T-helper 1 cell (primary cell): ENCODE measurements at places on chromosomes 11 and 22.

DNA sequence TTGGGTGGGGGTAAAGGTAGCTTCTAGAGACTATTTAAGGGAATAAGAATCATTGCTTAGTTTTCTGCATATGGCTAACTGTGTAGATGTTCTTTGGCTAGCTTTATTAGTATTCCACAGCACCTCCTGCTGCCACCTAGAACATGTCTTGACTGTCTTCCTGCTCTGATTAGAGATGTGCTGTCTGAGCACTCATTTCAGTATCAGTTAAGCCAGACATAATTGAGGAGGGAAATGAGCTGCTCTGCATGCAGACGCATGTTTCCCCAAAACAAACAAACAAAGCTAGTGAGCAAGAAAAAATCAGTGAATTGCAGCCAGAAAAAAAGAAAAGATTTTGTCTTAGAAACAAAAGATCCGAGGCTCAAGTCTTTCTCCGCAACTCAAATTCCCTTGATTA is 402.2 kb downstream of the AASDHPPT start:
- DNase-seq: no peak

DNA sequence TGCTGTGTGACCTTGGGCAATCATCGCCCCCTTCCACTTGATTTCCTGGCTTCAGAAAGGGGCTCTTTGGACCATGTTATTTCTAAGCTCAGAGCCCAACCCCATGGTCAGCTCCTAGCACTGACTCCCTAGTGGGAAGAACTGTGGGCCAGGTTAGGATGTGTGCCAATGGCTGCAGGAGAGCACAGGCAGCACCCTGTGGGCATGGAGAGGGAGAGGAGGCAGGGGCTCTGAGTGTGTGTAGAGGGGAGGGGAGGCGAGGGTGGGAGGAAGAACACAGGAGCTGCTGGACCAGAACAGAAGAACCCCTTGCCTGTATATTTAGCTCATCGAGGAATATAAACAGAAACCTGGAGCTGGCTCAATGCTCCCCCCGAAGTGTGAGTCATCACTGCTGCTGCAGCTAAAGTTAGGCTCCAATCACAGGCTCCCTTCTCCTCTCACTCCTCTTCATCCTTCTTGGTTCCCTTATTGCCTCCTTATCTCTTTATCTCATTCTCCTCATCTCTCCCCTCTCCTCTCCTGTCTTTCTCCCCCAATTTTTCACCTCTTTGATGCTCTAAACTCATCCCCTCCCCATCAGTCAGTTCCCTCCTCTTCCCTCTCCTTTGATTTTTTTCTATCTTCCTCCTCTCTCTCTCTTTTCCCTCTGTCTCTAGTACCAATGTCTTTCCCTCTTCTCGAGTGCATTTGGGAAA is 14.5 kb upstream of the RPS19BP1 start:
- DNase-seq: no peak

DNA sequence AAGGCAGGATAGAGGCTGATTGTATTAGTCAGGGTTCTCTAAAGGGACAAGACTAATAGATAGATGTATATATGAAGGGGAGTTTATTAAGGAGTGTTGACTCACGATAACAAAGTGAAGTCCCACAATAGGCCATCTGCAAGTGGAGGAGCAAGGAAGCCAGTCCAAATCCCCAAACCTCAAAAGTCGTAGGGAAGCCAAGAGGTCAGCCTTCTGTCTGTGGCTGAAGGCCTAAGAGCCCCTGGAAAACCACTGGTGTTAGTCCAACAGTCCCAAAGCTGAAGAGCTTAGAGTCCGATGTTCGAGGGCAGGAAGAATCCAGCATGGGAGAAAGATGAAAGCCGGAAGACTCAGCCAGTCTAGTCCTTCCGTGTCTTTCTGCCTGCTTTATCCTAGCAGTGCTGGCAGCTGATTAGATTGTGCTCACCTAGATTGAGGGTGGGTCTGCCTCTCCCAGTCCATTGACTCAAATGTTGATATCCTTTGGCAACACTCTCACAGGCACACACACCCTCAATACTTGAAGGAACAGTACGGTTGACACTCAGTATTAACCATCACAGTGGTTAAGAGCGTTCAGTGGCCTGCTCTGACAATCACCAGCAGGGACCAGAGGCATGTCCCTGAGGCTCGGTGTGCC is 135.6 kb downstream of the CSNK2A3 start:
- DNase-seq: no peak

GRCh38 chr22:42397332-42398249 is 34.6 kb downstream of the NFAM1 start:
- DNase-seq: no peak

DNA sequence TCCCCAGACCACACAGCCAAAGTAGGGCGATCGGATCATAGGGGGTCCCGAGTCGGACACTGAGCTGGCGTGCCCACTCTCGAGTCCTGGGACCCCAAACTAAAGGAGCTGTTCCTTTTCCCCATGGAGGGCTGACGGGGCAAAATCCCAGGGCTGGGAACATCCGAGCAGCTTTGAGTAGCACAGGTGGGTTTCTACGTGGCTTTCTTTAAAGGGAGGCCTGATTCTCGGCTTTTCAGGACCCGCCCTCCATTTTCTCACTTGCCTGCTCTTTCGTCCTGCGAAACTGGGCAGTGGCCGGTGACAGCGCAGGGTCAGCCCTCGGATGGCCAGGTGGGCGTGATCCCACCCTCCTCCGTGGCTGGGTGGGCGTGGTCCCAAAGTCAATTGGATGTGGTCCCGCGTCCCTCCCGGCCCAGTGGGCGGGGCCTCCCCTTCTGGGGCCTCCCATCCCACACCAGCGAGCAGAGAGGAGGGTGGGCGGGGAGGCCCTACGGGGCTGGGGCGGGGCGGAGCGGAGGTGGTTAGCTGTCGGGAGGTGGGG is 17.5 kb upstream of the TXNRD2 start:
- no peak for DNase-seq

DNA sequence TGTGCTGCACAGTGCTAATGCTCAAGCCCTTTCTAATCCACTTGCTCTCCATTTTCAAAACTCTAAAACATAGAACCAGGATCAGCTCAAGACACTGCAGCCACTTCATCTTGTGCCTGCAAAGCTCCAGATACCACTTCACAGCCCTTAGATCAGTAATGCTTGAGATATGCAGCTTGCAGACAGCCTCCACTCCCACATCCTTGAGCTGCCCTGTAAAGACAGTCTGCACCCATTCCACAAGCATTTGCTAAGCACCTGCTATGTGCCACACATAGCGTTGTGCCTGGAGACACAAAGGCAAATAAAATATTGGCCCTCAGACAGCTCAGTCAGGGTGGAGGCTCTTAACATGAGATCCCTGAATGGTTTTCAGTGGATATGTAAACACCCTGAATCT is 192.5 kb upstream of the SNX19 start:
- no peak for DNase-seq

DNA sequence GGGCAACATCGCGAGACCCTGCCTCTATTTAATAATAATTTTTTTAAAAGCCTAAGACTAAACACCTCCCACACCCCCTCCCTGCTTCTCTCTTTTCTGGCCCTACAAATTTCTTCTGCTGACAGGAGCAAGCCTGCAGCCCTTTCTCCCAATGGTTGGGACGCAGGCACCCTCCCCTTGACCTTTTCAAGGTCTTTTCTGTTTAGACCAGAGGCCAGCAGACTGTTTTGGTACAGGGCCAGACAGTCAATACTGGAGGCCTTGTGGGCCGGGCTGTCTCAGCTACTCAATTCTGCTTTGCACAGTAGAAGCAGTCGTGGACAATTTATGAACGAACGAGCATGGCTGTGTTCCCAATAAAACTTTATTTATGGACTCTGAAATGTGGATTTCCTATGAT is 92.3 kb downstream of the SCN3B start:
- no peak for DNase-seq

DNA sequence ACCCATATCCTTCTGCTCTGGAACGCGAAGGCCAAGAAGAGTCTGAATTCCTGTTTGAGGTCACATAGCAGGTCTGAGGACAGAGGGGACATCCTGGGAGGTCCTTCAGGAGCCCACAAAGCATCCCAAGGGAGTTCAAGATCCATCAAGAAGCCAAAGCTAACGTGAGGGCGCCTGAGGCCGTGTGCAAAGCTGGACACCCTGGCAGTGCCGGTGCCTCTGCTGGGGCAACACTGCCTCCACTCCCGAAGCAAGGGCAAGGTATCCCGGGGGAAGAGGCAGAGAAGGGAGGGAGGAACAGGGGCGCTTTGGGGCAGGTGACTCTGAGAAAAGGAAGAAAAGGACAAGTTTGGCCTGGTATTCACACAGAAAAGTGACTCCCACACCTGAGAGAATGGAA is 50.3 kb upstream of the CDON start:
- DNase-seq: no peak

GRCh38 chr11:69096473-69096872 is 47.7 kb downstream of the TPCN2 start:
- DNase-seq: no peak

DNA sequence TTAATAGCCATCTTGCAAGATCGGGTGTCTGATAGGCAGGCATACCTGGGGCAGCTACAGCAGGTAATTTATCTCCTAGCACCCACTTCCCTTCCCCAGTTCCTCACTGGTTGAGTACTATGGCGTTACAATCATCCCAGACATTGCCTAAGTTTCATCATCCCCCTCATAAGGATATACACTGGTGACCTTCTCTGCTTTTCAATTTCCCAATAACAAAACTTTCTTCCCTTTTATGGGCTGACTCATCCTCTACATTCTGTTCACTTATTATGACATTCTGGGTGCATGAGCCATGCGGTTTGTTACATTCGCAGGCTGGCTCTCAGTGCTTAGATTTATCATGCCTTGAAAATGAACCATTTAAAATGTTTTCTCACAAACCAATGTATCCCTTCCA is 5.0 kb upstream of the MRPL11 start:
- DNase-seq: no peak

- DNase-seq: no peak
Measured at GRCh38 chr11:57397394-57397990, 7.0 kb upstream of the PRG2 start.

GRCh38 chr22:43343262-43343669 is at the start of gene SCUBE1:
SCUBE1 (minus strand) TSS chr22:43343372; CDS start chr22:43343261, 111 bp downstream.
- DNase-seq: peak; percentile 34

GRCh38 chr11:1448882-1449281 is 37.7 kb downstream of the MOB2 start:
- no peak for DNase-seq

DNA sequence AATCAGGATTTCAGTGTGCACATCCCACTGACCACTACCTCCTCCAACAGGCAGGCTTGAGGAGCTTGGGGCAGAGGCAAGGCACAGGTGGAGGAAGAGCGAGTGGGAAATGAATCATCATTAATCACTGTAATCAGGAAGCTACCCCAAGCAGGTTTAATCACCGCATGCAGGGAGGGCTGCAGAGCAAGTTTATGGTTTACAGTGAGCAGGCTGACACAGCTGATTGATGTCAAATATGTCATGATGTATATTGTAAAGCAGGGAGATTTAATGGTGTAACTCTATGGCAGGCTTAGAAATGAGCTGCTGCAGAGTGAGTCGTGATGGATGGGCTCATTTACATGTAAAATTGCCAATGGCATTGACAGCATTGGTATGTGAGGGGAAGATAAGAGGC is 441.0 kb downstream of the NTM start:
- DNase-seq: no peak

GRCh38 chr22:47589271-47590250 is 827.1 kb downstream of the TBC1D22A start:
- no peak for DNase-seq
